ENCODE measurements at places on chromosomes 2 and 18.
A peak's percentile ranks its signal among the peaks of the same experiment; 100 is the strongest.

GRCh38 chr2:108396845-108397244 lies 19.1 kb downstream of the SULT1C4 start:
- DNase-seq: peak; percentile 31

GRCh38 chr2:120488531-120488930 lies 142.6 kb downstream of the INHBB start:
- no peak for DNase-seq

DNA sequence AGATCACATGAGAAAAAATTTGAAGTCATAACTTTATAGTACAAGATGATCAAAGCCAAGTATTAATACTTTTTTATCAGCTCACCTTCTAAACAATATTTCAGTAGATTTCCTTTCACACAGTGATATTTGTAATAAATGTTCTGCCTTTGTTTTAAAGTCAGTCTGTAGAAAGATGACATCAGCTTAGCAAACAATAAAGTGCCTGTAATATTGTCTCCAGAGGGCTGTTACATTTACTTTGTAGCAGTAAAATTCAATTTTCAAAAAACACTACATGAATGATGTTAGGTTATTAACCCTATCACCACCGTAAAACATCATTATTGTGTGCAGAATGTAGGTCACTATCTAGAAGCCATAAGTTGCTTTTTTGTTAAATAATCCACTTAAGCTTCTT lies 49.6 kb downstream of the ZEB2 start:
- DNase-seq: no peak

- no peak for DNase-seq
Measured at GRCh38 chr18:78981989-78982620, 2.5 kb downstream of the SALL3 start.

DNA sequence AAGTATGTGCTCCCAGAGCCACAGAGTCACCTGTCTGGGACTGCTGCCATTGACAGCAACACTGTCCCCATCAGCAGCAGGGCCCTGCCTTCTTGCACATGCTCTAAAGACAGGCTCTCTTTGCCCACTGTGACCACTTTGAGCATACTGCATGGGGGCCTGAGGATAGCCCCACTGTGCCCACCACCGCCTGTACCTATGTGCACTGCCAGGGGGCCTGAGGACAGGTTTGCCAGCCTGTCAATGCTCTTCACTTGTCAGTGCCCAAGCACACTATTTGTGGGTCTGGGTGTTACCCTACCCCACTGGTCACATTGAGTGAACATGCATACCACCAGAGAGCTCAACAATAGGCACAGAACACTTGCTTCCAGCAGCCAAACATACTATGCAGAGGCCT lies 1137.0 kb upstream of the FANCL start:
- no peak for DNase-seq

DNA sequence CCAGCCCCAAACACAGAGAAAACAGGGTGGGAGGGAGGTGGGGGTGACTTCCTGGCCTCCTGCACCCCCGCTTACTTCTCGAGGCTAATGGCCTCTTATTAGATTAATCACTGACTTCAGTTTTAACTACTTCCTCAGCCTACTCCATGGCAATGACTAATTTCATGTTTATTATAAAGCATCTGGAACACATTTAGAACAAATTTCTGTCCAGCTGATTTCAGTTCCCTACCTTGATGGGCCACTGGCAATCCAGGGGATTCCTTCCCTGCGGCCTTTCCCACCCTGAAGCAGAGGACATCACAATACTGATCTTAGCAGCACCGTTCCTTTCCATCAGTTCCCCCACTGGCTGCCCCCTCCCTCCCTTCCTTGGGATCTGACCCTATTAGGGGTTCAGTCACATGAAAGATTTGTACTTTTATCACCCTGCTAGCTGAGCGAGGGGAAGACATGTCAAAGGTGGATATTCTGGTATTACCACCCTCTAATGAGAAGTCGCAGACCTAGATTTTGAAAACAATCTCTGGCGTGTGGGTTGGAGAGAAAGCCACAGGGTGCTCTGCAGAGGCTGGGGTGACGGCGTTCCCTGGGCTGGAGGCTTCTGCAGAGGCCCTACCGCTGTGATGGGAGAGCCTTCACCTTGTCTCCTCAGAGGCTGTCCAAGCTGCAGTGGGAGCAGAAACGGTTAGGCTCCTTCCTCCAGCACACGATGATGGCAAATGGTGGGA lies 67.6 kb downstream of the KIAA2012 start:
- DNase-seq: no peak

DNA sequence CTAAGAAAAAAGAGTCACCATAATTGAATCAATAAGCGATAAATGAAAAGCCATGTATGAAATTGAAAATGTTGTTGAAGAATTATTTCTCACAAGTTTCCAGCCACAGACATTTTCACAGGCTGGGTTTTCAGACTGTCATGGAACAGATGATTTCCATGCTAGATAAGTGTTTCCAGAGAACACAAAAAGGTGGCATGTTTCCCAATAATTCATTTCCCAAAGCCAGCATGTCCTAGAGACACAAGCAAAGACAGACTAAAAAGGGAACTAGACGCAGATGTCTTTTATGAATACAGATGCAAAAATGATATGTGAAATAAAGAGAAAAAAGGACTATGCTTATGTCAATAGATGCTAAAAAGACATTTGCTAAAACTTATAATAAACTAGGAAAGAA lies 255.1 kb downstream of the EIPR1 start:
- DNase-seq: no peak

- no peak for DNase-seq
Measured at GRCh38 chr2:164151522-164151921, 415.7 kb upstream of the FIGN start.

GRCh38 chr2:116979916-116980764 lies 834.4 kb upstream of the DDX18 start:
- no peak for DNase-seq

GRCh38 chr2:60441800-60442199 lies 111.7 kb downstream of the BCL11A start:
- DNase-seq: no peak

DNA sequence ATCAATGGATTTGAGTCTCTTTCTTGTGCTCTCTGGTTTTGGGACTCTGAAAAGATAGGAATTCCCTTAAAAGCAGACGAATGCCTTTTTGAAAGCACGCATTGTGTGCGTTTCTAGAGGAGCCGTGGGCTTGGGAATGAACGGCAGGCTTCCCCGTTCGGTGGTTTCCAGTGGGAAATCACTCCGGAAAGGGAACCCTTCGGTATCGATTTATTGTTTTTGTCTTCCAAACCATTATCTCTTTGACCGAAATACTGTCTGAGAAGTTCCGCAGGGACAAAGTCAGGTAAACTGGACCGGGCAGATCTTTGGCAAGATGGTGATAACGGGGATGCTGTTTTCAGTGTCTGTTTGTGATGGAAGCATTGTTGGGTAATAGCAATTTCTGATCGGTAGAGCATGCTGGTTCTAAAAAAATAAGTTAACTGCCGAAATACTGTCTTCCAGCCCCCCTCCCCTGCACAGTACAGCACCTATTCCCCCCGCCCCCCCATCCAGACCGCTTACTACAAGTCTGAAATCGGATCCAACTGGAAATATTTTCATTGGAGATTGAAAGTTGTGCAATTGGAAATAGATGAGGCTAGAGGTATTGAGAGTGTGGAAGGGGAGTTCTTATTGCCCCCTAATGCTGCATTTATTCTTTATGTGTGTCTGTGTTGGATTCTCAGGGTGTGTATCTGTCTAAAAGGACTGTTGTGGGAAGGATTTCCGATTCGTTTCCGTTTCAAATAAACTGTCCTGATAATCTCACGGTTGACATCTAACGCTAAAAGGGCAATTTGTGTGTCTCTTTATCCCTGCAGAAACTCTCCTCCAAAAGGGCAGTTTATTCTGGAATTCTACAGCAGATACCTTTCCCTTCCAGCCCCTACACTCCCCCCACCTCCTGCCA lies 635 bp downstream of the SETBP1 start:
- no peak for DNase-seq

DNA sequence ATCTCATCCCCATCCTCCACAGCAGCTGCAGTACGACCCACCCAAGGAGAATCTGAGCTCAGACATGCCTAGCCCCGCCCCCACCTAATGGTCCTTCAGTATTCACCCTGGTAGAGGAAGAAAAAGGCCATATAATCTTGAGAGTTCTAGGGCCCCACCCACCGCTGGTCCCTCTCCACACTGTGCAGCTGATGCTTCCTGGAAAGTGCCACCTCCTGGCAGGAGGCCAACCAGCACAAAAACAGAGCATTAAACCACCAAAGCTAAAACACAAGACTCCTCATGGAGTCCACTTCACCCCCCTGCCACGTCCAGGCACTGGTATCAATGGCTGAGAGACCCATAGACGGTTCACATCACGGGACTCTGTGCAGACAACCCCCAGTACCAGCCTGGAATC lies 40.7 kb downstream of the MC4R start:
- DNase-seq: no peak

GRCh38 chr18:43936176-43936575 lies 658.9 kb upstream of the SYT4 start:
- no peak for DNase-seq

GRCh38 chr18:23240609-23240930 lies 105.3 kb downstream of the CABLES1 start:
- DNase-seq: no peak

- DNase-seq: no peak
Measured at GRCh38 chr2:226270285-226271058, 529.1 kb downstream of the IRS1 start.

- DNase-seq: no peak
Measured at GRCh38 chr2:163828771-163829170, 93.0 kb upstream of the FIGN start.

GRCh38 chr2:30871440-30871839 lies 64.2 kb upstream of the CAPN13 start:
- no peak for DNase-seq

DNA sequence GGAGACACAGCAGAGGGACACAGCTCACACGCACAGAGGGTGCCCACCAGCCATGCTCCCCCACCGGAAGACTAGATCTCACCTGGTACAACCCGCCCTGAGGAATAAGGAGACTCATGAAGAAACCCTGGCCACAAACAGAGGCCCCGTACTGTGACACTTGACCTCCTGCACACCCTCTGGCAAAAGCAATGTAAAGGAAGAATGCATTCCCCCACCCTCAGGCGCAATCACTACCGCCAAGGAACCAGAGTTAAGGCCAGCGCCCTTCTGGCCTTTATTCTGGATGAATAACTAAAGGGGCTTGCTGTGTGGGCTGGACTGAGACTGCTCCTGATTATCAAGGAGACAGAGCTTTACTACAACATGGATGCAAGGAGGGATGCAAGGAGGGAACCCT lies 509.2 kb upstream of the SPHKAP start:
- DNase-seq: no peak

DNA sequence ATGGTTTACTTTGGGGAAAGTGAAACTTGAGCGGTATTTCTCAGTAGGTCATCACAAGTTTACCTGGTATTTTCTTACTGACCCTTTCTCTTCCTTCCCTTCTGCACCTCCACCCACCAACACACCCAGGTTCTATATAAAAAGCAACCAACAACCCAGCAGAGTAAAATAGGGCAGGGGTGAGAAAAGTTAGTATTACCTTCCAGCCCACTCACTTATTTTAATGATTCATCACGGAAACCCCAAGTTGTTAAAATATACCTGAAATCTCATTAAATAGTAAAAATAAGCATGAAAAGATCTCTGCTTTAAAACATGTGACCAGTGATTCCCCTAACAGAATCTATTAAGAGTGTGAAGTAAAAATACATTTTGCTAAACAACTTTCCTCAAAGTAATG lies 306.1 kb downstream of the ZEB2 start:
- DNase-seq: no peak

- DNase-seq: no peak
Measured at GRCh38 chr2:105324732-105325131, 4.8 kb downstream of the TGFBRAP1 start.

DNA sequence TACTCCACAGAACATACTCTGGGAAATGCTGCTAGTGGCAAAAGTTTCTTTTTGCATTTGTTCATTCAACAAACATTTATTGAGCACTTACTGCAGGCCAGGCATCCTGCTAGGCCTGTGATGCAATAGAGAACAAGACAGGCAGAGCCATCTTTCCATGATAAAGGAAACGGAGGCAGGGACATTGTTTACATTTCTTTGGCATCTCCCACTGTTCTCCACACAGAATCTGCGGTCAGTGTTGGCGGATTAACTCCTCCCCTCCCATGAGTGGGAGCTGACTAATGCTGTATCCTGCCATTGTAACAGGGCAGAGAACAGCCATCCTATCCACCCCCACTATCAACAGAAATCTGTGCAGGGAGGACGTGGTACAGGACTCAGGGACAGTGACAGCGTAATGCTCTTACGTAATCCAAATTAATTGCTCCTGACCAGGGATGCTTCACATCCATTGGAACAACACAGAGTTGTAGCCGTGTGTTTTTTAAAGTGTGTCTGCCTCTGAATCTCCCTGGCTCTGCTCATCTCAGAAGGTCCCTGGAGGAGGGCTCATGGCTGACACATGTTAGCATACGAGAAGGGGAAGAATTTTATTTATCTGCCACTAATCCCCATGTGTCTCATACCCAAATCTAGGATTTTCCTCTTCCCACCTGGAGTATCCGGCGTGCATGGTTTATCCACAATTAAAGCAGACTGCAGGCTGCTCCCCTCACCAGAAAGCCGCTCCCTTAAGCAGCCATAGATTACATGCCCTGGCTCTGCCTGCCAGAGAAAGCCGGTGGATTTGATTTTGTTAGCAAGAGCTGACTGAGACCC lies 32.3 kb downstream of the STEAP3 start:
- DNase-seq: no peak

- no peak for DNase-seq
Measured at GRCh38 chr18:73839441-73839840, 308.2 kb downstream of the FBXO15 start.

GRCh38 chr2:42086500-42086953 lies 38.7 kb downstream of the PKDCC start:
- DNase-seq: no peak

DNA sequence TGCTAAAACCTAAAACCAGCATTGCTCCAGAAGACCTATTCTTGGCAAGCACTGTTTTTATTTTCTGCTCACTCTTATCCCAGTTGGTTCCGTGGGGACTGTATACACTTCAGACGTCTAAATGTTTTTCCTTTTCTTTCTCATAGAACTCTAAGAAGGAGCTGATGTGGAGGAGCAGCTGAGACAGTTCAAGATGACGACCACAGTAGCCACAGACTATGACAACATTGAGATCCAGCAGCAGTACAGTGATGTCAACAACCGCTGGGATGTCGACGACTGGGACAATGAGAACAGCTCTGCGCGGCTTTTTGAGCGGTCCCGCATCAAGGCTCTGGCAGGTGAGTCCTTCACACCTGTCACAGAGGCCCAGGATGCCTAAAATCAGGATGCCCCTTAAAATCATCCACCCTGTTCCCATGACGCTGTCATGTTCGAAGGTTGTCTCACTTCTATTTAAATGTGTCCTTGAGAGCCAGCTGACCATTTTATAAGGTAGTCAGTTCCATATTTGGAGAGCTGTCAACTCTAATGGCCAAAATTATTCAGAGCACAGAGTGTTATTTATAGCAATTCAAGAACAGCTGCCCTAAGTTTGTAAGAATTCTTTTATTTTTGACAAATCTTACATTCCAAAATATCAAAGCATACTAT lies 70.2 kb downstream of the SPTBN1 start:
- no peak for DNase-seq

GRCh38 chr2:169462896-169463695 lies 16.2 kb upstream of the BBS5 start:
- DNase-seq: no peak

- no peak for DNase-seq
Measured at GRCh38 chr2:24919506-24920097, 435 bp downstream of the ADCY3 start.
